ENCODE measurements at places on chromosomes 13 and 19.

- DNase-seq: peak; percentile 44
These were observed 42.0 kb upstream of the GGACT start for GRCh38 chr13:100630555-100630954.

DNA sequence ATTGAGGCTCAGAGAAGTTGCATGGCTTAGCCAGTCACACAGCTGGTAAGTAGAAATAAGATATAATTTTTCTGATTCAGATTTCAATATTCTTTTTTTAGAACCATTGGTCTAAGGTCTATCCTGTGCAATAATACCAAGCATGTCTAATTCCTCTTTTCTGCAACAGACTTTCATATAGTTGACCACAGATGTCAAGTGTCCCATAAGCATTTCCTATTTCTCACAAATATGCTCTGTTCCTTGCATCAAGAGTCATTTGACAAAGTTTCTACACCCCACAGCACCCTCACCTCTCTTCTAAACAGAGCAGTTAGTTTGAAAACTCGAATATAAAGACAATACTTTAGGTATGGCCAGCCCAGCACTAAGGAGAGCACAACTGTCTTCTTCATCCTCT, 26.8 kb upstream of the SACS start:
- DNase-seq: no peak

- no peak for DNase-seq
These were observed 2.8 kb upstream of the FOSB start for GRCh38 chr19:45464852-45465441.

GRCh38 chr13:106533101-106533942, 2.1 kb downstream of the EFNB2 start:
- no peak for DNase-seq

- no peak for DNase-seq
These were observed 192.6 kb downstream of the MAB21L1 start for GRCh38 chr13:35283856-35284255.

- no peak for DNase-seq
These were observed 5.3 kb downstream of the MATK start for GRCh38 chr19:3780786-3781304.

- no peak for DNase-seq
These were observed 1.2 kb upstream of the SLC25A42 start for GRCh38 chr19:19062454-19063182.

GRCh38 chr13:98133946-98134345, 8.9 kb upstream of the FARP1 start:
- DNase-seq: no peak

DNA sequence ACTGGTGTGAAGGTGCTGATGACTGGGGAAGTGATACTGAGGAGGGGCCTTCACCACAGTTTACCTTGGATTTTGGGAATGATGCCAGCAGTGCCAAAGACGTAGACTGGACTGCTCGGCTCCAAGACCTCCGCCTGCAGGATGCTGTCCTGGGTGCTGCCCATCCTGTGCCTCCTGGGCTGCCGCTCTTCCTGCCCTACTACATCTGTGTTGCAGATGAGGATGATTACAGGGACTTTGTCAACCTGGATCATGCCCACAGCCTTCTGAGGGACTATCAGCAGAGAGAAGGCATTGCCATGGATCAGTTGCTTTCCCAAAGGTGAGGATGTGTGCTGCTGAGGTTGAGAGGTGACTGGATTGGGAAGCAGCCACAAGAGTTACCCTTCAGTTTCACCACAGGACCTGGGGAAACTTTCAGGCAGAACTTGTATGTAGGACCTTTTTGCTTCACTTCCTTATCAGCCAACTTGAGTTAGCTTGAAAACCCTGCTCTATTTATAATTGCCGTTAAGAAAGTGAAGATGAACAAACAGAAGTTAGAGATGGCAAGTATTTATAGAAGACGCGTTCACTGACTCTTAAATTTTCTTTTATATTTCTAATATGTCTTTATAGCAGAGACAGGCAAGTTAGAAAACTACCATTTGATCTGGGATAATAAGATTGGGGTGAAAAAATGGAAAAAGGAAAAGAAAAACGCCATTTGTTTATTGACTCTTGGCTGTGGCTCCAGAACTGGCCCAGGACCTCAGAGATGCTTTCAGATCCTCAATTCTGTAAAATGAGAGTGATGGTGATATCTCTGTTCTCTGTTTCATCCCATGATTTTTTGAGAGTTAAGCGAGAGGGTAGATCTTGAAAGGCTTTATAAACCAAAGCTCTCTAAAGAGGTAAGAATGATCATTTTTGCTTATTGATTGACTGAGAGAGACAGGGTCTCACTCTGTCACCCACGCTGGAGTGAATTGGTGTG, 5.3 kb downstream of the PDCD2L start:
- no peak for DNase-seq

- no peak for DNase-seq
These were observed 110.8 kb downstream of the TNFRSF19 start for GRCh38 chr13:23680845-23681669.

- DNase-seq: no peak
These were observed 15.2 kb upstream of the SUPT20H start for GRCh38 chr13:37074703-37075102.

DNA sequence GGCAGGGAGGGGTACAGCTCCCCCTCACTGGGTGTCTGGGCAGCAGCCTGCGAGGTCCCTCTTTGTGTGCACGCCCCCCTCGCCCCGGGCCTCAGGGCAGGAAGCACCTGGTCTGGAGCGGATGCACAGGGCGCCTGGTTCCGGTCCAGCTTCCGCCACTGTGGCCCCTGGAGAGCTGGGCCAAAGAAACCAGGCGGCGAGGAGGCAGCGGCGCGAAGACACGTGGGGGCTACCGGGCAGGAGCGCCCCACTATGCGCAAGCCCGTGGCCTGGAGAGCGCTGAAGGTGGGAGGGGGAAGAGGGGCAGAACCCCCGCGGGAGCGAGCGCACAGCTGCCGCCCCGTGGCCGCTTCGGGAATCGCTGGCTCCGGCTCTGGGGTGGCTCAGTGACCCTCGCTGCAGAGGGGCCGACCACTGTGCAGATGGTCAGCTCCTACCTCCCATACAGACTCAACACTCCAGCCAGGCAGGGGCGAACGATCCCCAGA, 1.7 kb upstream of the LYL1 start:
- no peak for DNase-seq

GRCh38 chr13:71863254-71863865, 3.6 kb downstream of the DACH1 start:
- no peak for DNase-seq

GRCh38 chr19:46076951-46077814, 36.4 kb upstream of the IGFL4 start:
- DNase-seq: peak; percentile 60

- no peak for DNase-seq
These were observed 51.6 kb downstream of the ZNF146 start for GRCh38 chr19:36266375-36266961.

DNA sequence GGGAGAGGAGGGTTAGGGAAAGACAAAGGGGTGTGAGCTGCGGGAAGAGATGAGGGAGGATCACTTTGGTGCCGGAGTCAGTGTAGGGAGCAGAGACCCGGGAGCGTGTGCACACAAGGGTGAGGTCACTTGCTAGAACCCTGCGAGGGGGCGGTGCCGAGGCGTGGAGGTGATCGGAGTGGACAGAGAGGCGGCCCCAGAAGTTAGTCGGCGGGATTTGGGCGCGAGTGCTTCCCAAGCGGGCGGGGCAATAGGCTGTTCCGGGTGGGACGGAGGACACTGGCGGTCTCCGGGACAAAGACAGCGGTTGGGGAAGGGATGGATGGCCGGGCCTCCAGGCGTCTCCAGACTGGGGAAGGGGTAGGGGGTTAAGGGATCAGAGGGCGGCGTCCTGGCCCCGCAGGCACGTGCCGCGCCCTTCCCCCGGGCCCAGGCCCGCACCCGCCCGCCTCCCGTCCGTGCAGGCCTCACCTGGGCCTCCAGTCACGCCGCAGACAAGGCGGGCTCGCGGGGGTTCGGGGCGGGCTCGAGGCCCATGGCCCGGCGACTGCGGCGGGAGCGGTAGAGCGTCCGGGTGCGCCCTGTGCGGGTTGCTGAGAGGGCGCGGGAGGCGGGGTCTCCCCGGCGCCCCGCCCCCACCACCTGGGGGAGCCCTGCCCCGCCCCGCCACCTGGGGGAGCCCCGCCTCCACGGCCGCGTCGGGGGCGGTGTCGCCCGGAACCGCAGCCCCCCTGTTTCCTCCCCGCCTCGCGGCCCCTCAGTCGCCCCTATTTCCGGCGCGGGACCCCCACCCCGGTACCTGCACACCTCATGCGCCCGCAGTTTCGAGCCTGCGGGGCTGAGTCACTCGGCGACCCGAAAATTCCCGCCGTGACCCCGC, at the start of gene LPAR2:
LPAR2 (minus strand) TSS at position 600 of the 880 bp plus-strand sequence. CDS start 945 bp downstream, outside the sequence.
- no peak for DNase-seq

GRCh38 chr19:1742989-1743696, 10.2 kb upstream of the ONECUT3 start:
- DNase-seq: no peak

DNA sequence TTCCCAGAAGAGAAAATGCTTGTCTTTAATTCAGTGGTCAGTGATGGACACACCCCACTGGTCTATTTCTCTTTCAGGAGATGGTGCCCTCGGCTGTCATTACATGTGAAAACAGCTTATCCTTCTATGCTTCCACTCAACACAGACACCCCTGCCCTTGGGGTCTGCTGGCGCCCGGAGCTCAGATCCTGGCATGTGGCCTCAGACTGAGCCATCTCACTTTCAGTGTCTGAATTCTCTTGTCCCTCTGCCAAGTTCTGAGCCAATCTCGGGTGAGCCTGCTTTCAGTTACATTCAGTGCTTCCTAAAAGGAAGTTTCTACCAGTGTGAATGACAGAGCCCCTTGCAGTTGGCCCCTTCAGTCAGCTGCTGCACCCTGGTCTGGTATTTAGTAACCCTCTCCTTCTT, 293.6 kb downstream of the DNAJC15 start:
- DNase-seq: no peak

- no peak for DNase-seq
These were observed 8.9 kb downstream of the ATP7B start for GRCh38 chr13:52002361-52002760.

DNA sequence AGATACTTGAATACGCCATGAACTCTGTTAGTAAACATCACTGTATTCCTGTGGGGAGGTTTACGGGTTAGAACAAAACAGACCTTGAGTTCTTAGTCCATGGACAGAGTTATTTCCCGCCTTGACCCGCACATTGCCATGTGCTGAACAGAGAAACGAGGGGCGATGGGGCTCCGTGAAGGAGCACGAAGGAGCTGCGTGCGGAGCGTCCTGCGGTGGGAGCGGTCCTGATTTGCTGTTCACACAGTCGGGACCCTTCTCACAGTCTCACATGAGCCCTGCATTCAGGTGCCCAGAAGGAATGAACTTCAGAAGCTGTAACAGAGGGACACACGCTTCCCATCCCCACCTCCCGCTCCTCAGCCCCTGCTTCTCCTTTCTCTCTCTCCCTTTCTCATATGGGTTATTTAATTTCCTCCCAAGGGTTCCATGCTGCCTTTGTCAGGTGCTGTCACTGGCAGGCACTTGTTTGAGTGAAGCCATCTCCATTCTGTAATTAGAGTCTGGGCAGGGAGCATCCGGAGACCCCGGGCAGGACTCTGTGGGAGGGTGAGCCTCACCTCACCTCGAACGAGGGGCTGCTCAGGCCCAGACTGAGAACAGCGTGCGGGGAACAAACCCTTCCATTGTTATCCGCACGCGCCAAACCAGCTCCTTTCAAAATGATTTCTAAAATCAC, 76.9 kb downstream of the TEX29 start:
- DNase-seq: no peak

DNA sequence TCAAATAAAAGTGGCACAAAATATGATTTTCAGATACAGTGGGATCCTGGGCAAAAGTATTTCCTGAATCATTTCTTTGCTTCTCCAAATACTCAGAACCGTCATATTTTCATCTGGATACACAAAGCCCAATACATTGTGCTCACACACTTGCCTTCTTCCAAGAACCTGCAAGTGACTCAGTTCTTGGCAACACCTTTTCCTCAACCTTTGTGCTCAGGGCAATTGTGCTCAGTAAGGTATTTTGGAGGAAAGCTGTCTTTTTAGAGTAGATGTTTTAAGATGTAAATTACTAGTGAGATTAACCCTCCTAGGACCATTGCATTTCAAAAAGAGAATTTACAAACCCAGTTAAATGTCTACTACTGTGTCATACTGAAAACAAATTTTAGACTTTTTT, 233.5 kb downstream of the EFNB2 start:
- DNase-seq: no peak

DNA sequence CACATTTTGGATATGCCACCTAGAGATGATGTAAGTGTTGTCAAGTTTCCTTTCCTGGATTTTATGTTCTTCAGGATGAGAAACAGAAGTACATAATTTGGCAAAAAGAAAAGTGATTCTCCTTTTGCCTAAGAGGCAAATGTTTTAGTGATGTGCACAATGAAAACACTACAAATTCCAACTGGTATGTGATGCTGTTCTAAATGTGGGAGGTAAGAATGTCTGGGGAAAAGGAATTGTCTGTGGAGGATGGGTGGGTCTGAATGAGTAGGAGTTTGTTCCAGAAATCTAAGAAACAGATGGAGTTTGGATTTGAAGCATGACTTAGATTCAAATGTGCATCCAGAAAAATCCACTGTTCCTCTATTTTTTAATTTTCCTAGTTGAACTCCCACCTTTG, 473.6 kb upstream of the SPRY2 start:
- DNase-seq: no peak

- DNase-seq: no peak
These were observed at the start of gene SYT5 for GRCh38 chr19:55179606-55180484. Gene SYT5, minus strand, starts transcription at chr19:55180289. Its CDS starts 1,248 bp downstream, at chr19:55179041.

DNA sequence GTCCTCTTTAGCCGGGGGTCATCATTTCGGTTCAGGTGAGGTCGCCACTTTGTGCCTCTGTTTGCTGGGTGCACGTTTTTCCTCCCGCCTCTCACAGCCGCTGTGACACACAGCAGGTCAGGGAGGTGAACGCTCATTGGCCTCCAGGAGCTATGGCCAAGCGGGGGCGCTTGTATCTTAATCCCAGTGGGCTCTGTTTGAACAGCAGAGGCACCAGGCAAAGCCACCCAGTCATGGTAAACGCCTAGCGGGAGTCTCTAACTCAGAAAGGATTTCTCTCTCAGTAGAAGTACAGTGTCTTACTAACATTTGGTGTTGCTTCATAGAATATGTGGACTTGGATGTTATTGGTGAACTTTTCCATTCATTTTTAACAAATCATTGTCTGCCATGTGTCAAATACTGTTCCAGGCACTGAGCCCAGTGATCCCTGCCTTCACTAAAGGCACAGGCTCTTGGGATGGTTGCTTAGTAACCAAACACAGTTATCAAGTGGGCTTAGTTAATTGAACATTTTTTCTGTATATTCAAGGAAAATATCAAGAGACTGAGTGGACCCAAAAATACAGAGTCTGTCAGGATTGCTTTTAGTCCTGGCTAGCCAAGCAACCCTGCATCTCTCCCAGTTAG, 186.7 kb downstream of the STK24 start:
- no peak for DNase-seq

GRCh38 chr13:112959701-112960542, 9.1 kb upstream of the MCF2L start:
- DNase-seq: no peak

GRCh38 chr19:16637535-16637934, 9.5 kb upstream of the MED26 start:
- no peak for DNase-seq
